ENCODE measurements at places on chromosomes 16 and 17.

DNA sequence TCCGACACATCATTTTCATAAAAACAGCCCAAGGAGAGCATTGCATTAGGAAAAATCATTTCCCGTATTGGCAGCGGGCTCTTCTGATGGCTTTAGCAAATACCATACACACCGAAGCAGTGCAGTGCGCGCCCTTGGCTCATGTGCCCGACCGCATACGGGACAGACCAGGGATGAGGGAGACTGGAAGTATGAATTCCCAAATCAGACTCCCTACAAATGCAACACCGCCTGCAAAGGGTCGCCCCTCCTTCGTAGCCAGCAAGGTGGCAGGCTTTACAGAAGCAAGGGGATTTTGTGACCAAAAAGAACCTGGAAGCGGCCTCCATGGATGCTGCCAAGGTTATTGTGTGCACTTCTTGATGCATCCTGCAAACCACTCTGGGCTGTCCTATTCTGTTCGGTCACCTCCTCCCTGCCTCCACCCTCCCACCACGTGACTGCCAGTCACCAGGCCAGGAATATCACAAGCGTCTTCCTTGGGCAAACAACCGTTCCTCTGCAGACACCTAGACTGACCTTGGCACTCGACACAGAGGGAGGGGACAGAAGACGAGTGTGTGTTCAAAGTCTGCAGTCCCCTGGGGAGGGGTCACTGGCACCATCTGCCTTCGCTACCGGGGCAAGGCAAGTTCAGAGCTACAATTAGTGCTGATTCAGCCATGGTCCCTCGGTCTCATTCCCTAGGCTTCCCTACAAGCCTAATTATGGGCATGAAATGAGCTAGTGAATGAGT, 460.4 kb downstream of the SLC39A11 start:
- DNase-seq, result no peak

DNA sequence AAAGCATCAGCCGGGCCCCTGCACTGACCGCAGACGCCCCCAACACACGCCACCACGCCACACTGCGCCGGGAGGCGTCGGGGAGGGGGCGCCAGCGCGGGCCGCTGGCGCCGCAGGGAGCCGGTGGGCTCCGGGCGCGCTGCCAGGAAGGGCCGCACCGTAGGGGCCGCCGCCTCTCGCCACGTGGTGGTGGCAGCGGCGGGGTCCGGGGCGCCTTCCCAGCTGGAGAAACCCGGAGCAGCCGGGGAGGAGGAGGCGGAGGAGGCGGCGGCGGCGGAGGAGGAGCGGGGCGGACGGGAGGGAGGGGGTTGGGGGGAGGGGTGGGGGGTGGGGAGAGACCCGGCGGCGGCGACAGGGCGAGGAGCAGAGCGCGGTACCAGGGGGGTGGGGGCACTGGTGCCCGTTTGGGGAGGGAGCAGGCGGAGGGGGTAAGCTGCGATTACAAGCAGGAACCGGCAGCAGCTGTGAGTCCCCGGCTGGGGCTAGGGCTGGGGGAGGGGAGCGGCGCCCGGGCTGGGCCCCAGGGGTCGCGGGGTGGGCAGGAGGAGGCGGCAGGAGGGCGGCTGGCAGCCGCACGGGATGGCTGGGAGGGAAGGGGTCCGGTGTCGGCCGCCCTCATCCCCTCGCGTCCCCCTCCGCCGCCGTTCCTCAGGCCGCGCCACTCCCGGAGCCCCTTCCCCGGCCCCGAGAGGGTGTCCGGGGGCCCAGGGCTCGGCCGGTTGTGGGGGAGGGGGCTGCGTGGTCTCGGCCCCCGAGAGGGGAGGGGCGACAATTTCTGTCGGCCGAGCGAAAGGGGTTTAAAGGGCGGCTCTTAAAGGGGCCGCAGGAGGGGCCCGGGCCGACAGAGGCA, at the start of gene TBKBP1:
Gene TBKBP1 (plus strand): TSS at position 431 of the 850 bp plus-strand sequence. CDS start 1,952 bp downstream, outside the sequence.
- peak; percentile 65 for DNase-seq

DNA sequence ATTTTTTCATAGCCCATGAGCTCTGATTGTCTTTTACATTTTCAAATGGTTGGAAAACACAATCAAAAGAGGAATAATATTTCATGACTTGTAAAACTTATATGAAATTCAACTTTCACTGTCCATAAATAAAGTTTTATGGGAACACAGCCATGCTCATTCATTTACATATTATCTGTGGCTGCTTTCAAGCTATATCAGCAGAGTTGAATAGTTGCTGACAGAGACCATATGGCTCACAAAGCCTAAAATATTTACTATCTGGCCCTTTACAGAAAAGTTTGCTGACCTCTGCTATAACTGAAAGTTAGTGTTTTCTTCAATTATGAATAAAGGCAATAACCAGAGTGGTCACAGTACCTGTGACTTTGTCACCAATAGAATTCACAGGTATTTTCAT, 128.2 kb upstream of the GNAO1 start:
- DNase-seq, result no peak

- DNase-seq, result no peak
Observed at GRCh38 chr16:88515371-88515770, 54.8 kb upstream of the ZC3H18 start.

- DNase-seq, result peak; percentile 69
Observed at GRCh38 chr17:30550512-30551273, 73.5 kb downstream of the GOSR1 start.

Measured in myocyte (in vitro differentiated cells).